ENCODE measurements at places on chromosomes 12 and 14.

- no peak for DNase-seq
These were observed 2.2 kb downstream of the PAWR start for GRCh38 chr12:79688376-79689060.

- no peak for DNase-seq
These were observed 163.4 kb downstream of the AKAP6 start for GRCh38 chr14:32492457-32492856.

GRCh38 chr14:38065106-38065762 is 142.5 kb upstream of the SSTR1 start:
- no peak for DNase-seq

DNA sequence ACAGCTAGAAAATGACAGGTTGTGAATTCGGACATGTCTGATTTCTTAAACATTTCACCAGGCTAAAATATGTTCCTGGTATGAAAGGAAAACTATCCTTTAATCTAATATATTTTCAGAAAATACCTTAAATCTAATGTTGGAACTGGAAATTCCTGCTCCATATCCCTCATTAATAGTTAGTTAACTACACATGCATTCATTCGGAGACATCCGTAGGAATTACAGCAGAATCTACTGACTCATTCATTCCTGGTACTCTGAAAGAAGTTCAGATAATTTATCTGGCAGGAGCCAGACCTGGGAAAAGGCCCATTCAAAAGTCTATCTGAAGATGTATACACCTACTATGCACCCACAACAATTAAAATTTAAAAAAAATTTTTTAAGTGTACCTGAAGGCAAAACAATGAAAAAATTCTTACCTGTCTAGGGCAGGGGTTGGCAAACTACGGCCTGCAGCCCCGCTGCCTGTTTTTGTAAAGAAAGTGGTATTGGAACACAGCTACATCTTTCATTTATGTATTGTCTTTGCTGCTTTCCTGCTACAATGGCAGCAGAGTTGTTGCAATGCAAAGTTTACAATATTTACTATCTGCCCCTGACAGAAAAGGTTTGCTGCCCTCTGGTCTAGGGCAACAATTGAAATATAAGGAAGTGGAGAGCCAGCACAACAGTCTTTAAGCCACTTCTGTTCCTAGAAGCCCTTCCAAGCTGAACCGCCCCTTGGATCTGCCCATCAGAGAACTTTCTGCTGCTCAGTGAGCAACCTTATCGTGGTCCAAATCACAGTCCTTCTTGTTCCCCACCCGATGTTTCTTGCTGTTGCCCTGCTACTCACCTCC is 17.9 kb upstream of the NFYB start:
- no peak for DNase-seq

DNA sequence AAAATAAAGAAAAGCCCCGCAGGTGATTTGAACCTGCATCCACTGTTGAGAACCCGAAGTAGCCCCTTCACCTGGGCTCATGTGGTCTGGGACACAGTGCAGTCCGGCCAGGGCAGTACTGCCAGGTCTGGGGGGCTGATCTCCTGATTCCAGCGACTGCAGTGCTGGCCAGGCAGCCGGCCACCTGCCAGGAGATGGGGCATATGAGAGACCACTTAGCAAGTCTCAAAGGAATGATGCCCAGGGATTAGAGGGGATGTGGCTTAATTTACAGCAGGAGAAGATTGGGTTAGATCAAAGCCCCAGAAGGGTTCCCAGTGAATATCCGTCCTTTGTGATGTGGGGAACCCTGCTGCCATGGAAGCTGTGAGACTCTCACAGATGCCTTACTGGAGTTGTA is 113.3 kb downstream of the PRMT8 start:
- no peak for DNase-seq

DNA sequence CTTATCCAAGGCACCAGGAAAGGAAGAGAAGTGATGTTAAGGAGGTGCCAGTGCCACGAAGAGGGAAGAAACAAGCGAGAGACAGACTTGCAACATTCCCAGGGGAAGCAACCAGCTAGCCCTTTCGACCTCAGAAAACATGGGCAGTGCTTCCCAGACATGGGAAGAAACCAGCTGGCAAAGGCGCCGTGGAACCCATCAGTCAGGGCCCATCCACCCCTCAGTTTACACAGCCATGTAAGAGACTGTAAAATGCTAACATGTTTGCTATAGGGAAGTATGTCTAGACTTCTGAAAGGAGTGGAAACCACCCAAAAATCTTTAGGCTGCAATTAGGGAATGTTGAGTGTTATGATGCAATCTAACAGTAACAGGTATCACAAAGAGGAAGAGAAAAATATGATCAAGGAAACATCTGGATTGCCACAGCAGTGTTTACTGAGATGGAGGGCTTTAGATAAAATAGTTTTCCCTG is 26.3 kb downstream of the ANAPC5 start:
- DNase-seq, result peak; percentile 6

DNA sequence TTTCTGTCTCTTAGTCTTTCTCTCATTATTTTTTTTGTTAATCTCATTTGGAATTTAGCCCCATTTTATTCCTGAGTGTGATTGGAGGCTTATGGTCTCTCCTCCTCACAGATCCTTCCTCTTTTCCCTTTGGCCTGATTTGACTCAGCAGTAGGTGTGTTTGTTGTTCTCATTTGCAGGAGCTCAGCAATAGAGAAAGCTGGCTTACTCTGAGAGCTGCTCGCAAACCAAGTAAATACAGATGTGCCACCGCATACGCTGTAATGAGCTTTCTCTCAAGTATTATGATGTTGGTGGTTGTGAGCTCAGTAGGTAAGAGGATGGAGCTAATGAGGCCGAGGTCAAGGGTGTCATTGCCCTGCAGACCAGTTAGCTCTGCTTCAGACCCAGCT is 206.5 kb downstream of the ETV6 start:
- DNase-seq, result no peak

- DNase-seq, result no peak
These were observed 353.0 kb downstream of the RAD51B start for GRCh38 chr14:68172627-68173026.

DNA sequence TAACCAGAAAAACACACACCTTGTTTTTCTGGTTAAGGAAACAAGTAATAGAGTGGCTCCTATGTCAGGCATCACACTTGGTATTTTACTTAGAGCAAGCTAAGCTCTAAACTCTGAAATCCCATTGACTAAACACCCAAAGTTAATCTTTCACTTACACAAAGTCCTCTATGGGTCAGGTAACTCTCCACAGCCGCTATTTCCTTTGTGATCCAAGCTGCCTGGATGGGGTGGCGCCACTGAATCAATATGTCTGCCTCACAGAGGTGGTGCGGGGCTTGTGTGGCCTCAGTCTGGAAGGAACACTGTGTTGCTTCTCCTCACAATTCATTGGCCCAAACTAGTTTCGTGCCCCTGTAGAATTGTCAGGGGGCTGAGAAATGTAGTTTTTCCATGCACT is 160.0 kb upstream of the E2F7 start:
- no peak for DNase-seq

GRCh38 chr14:90788031-90788430 is 28.2 kb downstream of the TTC7B start:
- no peak for DNase-seq

- DNase-seq, result peak; percentile 78
These were observed 10.9 kb downstream of the BTG1 start for GRCh38 chr12:92134638-92135274.

- DNase-seq, result no peak
These were observed 27.7 kb upstream of the DHRS2 start for GRCh38 chr14:23608454-23608853.

DNA sequence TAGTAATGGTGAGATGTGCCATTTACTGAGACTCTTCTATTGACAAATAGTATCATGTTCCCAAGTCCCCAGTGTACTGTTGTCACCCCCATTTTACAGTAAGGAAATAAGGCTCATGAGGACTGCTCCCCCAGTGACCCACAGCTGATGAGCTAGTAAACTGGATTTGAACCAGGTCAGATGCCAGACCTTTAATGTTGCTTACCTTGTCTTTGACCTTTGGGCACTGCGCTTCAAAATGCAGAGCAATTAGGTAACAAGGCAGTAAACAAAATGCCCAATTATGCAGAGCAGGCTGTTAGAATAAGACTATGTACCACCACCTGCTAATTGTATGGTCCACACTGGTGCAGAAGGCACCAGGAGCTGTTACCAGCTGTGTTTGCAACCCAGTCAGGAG is 38.5 kb upstream of the RIN3 start:
- DNase-seq, result no peak

GRCh38 chr12:23834076-23834475 is 115.4 kb downstream of the SOX5 start:
- DNase-seq, result no peak

DNA sequence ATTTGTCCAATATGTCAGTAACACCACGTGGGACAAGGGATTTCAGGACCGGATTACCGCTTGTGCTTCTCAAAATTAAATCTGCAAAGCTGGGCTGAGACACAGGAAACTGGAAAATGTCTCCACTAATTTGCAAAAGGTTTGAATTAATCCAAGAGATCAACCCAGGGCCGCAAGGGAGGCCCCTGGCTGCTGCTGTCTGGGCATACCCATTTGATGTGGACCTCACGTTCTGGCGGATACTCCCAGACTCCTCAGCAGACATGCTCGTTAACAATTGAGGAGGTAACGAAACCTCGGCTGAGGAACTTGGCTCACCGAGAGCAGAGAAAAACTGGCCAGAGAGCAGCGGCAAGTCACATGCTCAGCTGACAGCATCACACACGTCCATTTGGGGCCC is 180.6 kb downstream of the SLC15A4 start:
- no peak for DNase-seq

DNA sequence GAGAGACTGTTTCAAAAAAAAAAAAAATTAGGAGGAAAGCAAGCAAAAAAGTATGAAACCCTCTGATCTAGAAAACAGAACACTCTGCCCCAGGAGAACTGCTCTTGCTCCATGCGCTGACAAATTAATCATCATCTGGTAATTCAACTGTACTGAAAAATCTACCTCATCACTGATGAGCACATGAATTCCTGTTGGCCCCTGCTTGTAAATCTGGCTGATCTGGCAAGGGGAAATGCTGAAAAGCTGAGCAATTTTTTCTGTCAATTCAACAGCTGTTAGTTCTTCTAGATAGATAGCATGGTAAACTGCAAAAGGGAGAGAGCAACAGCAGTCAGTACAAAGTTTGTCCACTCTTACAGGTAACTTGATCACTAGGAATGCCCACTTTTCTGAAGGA is 15.2 kb upstream of the CSRNP2 start:
- DNase-seq, result no peak

GRCh38 chr14:75334549-75335051 is 56.0 kb downstream of the FOS start:
- DNase-seq, result no peak

DNA sequence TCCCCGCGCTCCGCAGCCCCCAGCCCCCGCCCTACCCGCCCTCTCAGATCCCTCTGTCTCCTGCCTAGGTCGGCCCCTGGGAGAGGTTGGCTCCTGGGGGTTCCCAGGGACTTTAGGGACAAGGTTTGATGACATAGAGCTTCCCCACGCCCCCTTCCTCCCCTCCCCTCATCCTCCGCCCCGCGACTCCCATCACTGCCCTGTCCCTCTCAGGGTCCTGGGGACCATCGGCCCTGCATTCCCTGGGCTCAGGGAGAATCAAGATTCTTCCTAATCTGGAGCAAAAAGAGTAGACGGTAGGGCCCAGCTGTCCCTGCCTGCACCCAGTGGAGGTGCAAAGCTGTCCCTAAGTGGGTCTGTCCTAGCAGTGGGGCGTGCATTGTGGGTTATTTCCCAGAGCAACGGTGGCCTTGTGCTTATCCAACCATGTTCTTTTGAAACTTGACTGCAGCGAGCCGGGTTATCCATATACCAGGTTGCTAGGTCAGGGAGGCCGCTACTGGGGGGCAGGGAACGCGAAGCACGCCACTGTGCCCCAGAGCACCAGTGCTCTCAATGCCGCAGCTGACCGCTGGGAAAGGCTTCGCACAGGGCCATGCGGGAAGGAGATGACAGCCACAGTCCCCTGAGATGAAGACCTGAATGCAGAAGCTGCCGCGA is 124.4 kb upstream of the PRMT8 start:
- DNase-seq, result no peak

DNA sequence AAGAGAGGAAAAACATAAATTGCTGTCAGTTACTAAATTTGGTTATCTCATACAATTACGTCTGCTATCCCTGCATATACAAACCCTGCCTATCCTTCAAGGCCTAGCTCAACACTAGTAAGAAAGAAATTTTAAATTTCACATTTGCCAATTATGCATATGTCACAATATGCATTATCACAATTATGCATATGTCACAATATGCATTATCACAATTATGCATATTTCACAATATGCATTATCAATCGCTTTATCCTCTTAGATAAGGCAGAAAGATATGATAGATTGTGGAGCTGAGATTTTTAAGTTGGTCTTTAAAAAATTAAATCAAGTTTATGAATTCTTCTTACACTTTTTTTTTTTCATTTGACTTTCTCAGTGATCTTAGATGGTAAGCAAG is 195.0 kb upstream of the ABCD2 start:
- no peak for DNase-seq

GRCh38 chr12:46111715-46112114 is 121.3 kb upstream of the SCAF11 start:
- DNase-seq, result no peak

- peak; percentile 28 for DNase-seq
These were observed at the start of gene SCN8A for GRCh38 chr12:51591016-51591901. Gene SCN8A (plus strand): TSS chr12:51591233. CDS start chr12:51662818, 71,585 bp downstream.

- DNase-seq, result peak; percentile 91
These were observed 597.1 kb downstream of the RPL10L start for GRCh38 chr14:46054526-46054925.

- no peak for DNase-seq
These were observed 66.0 kb downstream of the TMCC3 start for GRCh38 chr12:94584377-94584776.

DNA sequence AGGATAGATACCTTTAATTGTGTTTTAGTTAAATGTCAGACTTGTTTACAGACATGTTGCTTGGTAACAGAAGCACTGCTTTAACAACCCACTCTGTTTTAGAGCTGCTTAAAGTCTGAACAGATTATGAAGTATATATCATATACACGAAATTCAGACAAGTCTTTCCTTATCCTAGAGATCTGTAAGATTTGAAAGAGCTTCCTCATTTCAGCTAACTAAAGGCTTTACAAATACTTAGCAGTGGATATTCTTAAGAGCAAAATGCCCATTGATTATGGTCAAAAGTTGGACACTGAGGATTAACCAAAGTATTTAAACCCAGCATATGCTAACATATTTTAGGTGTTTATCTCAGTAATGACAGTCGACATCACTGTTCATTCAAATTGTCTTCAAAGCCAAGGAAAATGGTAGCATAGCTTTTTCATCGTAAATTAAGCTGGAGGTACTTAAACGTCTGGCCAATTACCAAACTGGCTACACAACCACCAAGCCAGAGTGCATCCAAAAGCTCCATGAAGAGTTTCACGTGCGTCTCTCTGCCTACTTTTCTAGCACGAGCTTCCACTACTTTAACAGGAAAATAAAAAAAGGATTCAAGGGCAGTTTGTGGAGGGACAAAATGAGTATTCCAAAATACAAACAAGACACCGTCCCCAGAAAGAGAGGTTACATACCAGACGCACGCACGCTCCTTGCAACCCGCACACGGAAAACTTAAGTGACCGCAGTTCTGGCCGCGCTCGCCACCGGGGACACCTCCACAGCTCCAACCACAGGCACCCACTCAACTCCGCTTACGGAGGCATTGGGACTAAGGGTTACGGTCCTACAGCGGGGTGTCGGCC is 565 bp downstream of the CEP83 start:
- DNase-seq, result peak; percentile 2
